ENCODE measurements at places on chromosomes 16 and 17.

- DNase-seq: no peak
Observed at GRCh38 chr16:85457366-85457765, 155.8 kb upstream of the GSE1 start.

DNA sequence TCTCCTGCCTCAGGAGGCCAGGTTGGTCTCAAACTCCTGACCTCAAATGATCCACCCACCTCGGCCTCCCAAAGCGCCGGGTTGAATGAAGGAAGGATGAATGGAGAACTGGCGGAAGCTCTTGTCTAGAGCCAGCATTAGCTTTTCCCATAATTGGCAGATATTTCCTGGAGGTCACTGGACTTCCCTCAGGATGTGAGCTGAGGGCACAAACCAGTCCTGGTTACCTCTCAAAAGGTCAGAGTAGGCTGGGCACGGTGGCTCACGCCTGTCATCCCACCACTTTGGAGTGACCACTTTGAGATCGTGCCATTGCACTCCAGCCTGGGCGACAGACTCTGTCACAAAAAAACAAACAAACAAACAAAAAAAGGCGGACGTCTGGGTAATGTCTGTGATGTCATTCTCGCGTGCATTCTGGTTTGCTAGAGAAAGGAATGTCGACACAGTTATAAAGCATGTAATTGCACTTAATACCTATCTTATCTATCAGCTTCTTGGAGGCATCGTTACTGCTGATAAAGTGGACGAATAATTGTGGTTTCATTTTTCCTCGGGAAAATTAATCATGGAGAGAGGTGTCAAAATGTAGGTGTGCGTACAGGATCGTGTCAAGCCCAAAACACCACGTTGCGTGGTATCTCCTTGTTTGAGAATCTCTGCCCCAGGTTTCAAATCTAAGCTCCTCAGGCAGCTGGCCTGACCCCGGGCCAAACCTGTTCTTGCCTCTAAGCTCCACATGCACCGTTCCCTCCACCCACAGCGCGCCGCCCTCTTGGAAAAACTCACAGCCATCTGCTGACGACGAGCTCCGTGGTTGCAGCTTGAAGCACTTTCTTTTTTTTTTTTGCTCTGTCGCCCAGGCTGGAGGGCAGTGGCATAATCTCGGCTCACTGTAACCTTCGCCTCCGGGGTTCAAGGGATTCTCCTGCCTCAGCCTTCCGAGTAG, 6.4 kb upstream of the CRK start:
- no peak for DNase-seq

- no peak for DNase-seq
Observed at GRCh38 chr17:49676276-49676868, 1.5 kb downstream of the SPOP start.

DNA sequence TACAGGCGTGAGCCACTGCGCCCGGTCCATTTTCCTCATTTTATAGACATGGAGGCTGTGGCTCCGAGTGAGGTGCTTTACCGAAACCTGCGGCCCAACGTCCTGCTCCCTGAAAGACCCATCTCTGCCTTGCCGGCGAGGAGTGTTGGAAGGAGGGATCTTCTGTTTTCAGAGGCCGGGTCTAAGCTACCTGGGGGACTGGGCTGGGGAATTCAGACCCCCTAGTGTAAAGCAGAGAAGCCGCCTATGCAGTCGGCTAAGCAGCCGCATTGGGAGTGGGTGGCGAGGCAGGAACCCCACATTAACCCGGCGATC, 16.3 kb downstream of the MEOX1 start:
- DNase-seq: no peak

DNA sequence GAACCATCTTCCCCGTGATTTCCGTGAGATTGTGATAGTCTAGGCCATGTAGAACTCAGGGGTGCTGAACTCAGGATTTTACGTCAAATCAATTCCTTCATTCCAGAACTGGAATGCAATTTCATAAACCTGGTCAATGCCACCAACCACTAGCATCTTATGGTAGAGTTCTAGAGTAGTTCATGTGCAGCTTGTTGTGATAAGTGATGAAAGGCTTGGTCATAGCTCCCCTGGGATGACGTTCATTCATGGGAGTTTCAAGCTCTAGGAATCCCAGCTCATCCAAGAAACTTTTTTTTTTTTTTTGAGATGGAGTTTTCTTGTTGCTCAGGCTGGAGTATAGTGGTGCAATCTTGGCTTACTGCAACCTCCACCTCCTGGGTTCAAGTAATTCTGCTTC, 3.7 kb upstream of the DPEP2 start:
- no peak for DNase-seq

GRCh38 chr16:13997933-13998332, 73.2 kb upstream of the MRTFB start:
- no peak for DNase-seq

DNA sequence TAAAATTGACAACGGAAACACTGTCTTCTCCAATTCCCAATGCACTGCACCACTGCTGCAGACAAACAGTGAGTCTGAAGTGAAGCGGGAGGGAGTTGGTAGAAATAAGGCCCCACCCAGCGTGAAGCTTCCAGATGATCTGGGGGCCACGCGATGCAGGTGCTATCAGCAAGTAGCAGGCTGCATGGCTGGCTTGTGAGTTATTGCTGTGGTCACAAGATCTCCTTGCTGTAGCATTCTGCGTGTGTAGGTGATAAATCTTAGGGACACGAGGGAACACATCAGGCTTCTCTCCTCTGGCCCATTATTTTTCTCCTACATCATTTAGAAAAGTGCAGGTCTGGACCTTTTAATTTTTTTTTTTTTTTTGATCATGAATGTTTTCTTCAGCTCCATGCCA, 407.6 kb downstream of the TMEM114 start:
- DNase-seq: no peak

DNA sequence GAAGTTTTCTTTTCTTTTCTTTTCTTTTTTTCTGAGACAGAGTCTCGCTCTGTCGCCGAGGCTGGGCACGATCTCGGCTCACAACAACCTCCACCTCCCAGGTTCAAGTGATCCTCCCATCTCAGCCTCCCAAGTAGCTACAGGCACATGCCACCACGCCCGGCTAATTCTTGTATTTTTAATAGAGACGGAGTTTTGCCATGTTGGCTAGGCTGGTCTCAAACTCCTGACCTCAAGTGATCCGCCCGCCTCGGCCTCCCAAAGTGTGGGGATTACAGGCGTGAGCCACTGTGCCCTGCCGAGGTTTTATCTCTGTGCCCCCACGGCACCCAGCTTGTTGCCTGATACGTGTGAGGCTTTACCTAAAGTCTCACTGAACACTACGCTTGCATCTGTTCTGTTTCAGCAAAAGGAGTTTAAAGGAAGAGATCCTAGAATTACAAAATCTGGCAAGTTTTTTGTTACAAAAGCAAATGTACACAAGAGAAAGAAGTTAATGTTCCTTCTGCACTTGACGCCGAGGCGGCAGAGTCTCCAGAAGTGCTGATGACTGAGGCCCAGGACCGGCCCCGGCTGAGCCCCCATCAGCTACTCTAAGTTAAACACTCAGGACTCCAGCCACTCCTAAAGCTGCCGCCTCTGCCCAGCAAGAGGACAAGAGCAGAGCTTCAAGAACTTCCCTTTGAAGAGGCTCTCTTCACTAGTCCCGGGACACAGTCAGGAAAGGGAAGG, 9.2 kb downstream of the ABCA3 start:
- DNase-seq: no peak

DNA sequence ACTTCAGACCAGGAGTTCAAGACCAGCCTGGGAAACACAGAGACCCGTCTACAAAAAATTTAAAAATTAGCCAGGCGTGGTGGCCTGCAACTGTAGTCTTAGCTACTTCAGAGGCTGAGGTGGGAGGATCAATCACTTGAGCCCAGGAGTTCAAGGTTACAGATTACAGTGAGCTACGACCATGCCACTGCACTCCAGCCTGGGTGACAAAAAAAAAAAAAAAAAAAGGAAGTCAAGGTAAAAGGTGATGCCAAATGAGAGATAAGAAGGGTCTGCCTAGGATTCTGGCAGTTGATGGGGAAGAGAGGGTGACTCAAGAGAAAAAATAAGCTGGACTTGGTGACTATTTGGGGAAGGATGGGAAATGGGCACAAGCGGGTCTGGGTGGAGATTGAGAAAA, 32.5 kb downstream of the MYO18A start:
- no peak for DNase-seq

- no peak for DNase-seq
Observed at GRCh38 chr16:74657870-74658642, 8.6 kb downstream of the RFWD3 start.

- no peak for DNase-seq
Observed at GRCh38 chr17:40727447-40728231, 24.1 kb upstream of the KRT24 start.

DNA sequence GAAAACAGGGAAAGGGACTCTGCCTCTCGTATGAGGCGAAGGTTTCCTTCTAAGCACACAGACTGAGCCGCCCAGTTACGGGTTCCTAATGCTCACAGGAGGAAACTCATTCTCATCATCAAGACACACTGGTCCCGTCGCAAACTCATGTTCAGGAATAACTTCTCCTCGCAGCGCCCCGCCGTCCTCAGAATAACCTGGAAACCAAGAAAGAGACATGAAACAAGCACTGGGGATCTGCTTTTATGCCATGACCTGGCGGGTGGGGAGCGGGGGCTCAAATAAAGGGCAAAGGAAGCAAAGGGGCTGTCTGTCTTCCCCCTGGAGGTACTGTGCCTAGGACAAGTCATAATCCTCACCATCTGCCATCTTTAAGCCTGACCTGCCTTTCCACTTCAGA, 31.3 kb downstream of the WIPI1 start:
- no peak for DNase-seq

DNA sequence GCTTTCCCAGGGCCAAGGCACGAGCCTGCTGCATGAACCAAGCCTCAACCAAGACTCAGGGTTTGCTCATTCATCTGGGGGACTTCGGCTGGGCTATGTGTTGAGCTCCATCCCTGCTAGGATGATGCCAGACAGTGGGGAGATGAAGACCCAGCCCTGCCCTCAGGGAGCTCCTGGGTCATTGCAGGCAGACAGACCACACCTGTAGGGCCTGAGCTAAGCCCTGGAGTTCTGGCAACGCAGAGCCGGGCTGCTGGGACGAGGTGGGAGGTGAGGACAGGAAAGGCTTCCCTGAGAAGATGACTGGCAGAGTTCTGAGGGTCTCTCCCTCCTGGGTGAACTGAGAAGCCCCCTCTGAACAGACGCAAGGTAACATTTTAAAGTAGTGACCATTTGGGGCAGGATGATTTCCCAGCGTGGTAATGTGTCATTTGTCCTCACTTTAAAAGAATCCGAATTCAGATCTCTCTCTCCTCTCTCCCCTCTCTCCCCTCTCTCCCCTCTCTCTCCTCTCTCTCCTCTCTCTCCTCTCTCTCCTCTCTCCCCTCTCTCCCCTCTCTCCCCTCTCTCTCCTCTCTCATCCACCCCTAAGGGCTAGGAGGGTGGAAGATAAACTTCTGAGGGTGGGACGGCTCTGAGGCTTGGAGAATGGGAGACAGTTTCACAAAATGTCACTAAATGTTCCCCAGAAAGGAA, 98.4 kb downstream of the MGAT5B start:
- DNase-seq: no peak

- no peak for DNase-seq
Observed at GRCh38 chr16:87474566-87474996, 18.2 kb downstream of the ZCCHC14 start.

GRCh38 chr17:74803971-74804370, 27.8 kb upstream of the NAT9 start:
- DNase-seq: no peak

GRCh38 chr17:19348806-19349205, 13.7 kb downstream of the B9D1 start:
- no peak for DNase-seq

DNA sequence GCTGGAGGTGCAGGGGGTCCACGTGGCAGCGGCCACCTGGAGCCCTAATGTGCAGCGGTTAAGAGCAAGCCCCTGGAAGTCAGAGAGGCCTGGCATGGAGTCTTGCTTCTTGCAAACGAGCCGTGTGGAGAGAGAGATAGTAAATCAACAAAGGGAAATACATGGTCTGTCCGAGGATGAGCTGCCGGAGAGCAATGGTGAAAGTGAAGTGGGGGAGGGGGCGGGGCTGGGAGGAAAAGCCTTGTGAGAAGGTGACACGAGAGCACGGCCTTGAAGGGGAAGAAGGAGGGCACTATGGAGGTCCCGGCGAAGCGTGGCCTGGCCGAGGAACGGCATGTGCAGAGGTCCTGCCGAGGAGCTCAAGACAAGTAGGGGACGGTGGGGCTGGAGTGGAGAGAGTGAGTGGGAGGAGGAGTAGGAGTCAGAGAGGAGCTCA, 6.0 kb upstream of the SERPINF1 start:
- no peak for DNase-seq

DNA sequence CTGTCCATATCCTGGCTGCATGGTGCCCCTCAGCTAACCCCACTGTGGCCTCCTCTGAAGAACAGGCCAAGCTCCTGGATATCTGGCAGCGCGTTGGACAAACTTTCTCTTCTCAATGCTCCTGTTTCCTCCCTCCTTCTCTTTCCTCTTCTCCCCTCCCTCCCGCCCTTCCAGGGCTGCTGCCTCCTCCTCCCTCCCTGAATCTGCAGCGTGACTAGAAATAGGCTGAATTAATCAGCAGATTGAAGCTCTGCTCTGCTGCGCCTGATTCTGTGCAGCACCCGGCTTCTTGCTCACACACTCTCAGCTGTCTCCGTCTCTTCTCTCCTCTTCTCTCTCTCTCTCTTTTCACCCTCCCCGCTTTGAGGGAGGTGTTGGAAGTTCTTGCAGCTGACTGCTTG, 19.8 kb downstream of the TMEM94 start:
- no peak for DNase-seq

DNA sequence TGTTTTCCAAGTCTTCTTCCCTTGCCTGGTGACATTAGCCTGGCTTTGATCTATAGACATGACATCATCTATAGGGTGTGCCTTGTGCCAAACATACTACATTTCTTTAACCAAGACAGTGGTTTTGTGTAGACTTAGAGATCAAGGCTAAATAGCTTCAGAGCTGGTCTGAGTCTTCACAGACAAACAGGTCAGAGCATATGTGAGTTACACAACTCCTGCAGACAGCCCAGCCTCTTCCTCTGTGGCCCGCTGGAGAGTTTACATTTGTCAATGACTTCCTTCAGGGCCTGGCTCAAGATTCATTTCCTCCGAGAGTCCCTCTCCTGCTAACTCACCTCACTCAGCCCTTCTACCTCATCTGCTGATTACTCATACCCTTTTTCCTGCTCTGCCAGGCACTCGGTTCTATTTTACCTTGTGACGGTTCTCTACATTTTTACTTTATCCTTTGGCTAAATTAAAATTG, 73.1 kb upstream of the TANC2 start:
- DNase-seq: no peak

DNA sequence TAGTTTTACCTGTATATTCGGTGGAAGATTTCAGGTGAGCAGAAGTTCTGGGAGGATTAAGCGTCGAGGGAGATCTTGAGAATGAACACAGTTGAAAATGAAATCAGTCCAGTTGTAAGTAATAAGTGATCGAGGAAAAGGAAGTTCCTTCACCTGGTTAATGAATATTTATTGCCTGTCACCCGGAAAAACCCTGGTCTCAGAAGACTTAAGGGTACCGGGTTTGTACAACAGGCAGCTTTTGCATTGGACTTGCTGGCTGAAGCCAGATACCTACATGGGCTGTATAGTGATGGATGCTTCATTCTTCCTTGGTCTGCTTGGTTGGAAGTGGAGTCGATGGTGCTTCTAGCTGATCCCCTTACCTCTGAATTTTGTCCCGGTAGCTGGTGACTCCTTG, 72.7 kb downstream of the PRKCA start:
- DNase-seq: no peak

Measured in mesothelial cell of epicardium (in vitro differentiated cells).